ENCODE measurements at places on chromosomes 13 and 19.

- no peak for DNase-seq
Measured at GRCh38 chr13:36072152-36072935, 58.8 kb downstream of the DCLK1 start.

DNA sequence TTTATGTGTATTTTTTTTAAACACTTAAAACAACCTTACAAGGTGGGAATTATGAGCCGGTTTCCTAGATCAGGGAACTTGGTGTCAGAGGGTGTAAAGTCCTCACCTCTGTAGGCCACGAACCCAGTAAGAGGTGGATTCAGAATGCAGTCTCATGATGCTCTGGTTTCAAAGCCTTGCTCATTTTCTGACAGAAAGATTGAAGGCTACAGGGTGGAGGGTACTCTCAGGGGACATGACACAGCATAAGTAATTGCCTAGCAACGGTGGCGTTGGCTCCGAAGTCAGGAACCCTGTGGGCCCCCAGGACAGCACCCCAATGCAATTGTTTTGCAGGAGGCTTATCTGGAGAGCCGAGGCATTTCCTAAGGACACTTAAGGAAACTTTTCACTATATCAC is 794.7 kb downstream of the EFNB2 start:
- DNase-seq = no peak

GRCh38 chr19:38842439-38843174 is 7.2 kb downstream of the HNRNPL start:
- DNase-seq = peak; percentile 79

- no peak for DNase-seq
Measured at GRCh38 chr13:49314344-49314882, 66.7 kb downstream of the CDADC1 start.

DNA sequence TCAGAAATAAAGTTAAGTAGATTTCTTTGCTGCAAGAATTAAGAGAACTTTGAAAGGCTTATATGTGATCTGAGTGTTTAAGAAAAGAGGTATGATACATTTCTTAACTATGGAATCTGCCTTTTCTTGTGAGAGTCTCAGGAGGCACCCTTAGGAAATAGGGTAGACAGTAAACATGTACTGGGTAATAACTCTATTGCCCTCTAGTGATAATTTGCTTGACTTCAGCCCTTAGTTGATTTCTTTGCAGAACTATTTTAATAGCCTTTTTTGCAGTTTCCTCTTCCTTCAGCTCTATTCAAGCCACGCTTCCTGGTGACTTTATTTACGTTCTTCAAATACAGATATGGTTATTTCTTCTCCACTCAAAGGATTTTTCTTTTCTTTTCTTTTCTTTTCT is 37.0 kb upstream of the CCNA1 start:
- DNase-seq = no peak

DNA sequence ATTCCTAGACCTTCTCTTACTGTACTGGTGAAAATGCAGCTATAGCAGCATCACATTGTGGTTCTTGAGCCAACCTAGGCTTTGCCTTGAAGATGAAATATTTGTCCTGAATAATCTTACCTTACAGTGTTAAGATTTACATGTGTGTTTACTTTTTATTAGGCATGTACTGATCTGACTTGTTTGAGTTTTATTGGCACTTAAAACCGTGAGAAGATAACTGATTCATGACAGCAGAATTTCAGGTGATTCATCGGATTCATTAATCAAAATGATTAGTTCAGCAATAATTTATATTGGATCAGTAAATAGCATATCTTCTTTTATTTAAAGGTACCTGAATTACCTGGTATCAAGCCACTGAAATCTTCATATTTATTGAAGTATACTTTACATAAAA is 296.3 kb downstream of the KLF5 start:
- no peak for DNase-seq

- no peak for DNase-seq
Measured at GRCh38 chr13:34108410-34108809, 290.5 kb downstream of the RFC3 start.

GRCh38 chr13:21917086-21918015 is 246.5 kb downstream of the FGF9 start:
- DNase-seq = no peak

GRCh38 chr19:5621945-5622464 is 571 bp downstream of the SAFB2 start:
- no peak for DNase-seq

DNA sequence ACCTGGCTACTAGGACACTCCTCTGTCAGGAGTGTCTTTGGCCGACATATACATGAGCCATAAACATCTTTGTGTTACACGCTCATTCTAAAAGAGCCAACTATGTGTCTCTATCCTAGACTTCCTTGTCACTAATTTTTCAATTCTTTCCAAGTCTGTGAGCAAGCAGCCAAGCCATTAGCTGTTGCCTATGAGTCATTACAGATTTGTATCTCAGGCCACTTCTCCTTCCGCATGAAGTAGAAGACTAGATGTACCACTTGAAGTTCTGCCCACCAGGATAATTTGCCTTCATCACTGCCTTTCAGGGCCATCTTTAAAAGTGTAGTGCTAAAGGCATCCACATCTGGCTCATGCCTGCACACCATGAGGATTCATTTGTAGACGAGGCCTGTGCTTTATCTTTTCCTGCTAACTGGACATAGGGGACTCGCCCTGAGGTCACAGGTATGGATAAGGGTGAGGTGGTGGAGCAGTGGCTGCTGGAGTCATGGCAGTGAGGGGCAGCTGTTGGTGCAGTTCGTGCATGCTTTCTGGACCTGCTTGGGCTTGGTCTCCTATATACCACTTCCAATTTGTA is 126.1 kb upstream of the KL start:
- no peak for DNase-seq
